ENCODE measurements at places on chromosomes 4 and X.

- no peak for DNase-seq
Observed at GRCh38 chrX:13220916-13221315, 98.9 kb downstream of the ATXN3L start.

- DNase-seq, result no peak
Observed at GRCh38 chr4:8577046-8577445, 3.1 kb upstream of the GPR78 start.

DNA sequence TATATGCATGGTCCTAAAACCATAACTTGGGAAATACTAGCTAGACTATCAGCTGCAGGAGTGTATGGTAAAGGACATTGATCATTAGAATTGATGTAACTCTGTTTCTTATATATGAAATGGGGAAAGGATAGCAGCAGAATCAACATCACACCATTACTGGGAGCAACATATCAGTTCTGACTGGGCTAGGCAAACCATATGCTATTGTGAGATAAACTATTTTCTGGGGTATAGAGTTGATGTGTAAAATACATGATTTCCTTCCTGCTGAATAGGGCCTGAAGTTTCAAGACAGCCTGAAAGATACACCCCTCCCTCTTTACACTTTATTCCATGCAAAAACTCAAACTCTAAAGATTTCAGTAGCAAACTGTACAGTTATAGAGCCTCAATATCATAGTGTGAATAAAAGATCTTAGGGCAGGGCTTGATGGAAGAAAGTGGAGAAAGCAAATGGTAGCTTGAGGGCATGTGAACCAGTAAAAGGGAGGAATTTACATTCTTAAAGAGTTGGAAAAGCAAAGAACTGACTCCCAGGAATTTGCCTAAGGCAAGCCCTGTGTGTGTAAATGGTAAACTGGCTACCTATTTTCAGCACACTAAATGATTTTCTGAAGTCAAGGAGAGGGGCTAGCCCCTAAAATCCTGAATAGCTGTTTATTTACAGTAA lies 404.1 kb downstream of the MAPK10 start:
- no peak for DNase-seq

DNA sequence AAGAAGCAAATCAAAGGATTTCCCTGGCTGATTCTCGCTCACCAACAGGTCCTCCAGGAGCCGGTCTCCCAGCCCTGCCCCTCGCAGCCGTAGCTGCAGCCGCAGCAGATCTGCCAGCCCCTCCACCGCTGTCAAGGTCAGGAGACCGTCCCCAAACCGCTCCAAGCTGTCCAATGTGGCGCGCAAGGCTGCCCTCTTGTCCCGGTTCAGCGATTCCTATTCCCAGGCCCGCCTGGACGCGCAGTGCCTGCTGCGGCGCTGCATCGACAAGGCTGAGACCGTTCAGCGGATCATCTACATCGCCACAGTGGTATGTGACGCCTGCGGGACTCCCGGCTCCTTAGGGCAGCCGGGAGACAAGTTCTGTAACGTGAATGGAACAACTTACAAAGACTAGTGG lies 25.6 kb downstream of the SPATA18 start:
- no peak for DNase-seq

- DNase-seq, result peak; percentile 60
Observed at GRCh38 chr4:108247387-108248049, 78.8 kb upstream of the LEF1 start.
